ENCODE measurements at places on chromosomes 3 and 15. TPM values are rescaled to one million over a fixed set of nuclear protein-coding genes. Genes with fewer than 3 reads are reported as not detected.

GRCh38 chr3:70716832-70717231 is 404.4 kb upstream of the MDFIC2 start:
- DNase-seq = peak; percentile 12

GRCh38 chr3:8517487-8517886 is 15.9 kb downstream of the LMCD1 start:
- DNase-seq = no peak

GRCh38 chr15:61521953-61522352 is 292.9 kb upstream of the RORA start:
- no peak for DNase-seq

DNA sequence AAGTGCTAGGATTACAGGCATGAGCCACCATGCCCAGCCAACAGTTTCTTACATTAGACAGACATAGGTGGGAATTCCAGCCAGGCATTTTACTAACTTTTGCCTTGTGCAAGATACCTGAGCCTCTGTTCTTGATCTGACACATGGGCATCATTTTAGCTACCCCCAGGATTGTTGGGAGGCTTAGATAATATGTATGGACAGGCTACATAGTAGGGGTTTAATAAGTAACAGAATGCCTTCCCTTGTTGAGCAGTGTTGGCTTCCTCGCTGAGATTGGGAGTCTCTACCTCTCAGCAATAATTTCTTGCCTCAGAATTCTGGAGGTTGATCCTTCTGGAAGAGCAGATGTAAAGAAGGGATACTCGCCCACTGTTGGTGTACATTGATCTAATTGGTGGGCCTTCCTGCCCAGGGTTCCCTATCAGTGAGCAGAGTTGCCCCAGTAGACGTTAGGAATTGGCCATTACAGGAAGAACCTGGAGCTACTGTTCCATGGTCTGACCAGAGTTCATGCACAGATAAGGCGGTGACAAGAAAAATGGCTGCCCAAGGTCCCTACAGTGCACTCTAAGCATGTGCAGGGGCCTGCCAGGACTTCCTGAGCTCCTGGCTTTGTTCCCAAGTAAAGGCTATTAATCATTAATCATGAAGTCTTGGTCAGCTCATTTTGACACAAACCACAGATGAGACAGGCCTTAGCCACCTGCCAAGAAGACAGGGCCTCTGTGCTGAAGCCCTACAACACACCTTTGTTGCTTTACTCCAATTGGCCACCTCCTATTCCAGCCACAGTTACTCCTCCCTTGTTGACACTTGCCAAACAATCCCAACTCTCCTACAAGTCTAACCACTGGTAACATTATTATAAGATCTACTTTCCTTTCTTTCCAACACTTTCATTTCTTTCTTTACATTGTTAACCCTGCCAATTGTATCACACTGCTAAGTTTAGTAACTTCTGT is 5.0 kb upstream of the IL17RE start:
- DNase-seq = no peak

DNA sequence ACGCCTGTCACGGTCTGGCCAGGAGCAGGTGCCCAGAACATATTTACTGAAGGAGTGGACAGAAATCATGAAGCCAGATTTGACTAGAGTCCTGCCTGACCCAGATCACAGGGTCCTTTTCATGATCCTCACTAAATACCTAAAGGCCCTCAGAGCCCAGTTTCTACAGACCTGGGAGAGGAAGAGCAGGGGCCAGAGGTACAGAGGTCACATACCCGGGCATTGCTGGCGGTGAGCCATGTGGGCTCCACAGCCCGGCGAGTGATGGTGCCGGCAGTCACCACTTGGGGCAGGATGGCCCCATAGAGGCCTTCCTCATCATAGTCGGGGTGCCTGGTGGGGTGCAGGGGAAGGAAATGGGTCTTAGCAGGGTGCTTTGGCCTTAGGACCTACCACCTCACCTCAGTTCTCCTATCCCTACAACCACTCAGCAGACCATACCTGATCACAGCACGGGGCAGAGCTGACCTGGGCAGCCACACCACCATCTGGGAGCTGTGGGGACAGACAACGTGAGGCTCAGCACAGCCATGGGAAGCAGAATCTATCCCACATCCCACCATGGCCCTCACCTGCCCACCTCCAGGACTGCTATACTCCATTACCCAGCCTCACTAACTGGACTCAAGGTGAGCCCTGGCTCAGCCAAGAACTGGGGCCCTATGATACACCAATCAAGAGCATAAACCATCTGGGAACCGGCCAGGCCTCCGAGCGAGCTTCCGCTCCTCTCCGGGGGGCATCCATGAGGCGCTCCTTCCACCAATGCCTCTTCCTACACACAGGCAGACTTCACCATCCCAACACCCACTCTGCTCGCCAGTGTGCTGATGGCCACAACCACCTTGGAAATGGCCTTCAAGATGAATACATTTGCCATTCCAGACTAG is 12.9 kb downstream of the POLG start:
- DNase-seq = no peak

GRCh38 chr15:95091444-95091843 is 860.1 kb downstream of the MCTP2 start:
- no peak for DNase-seq

GRCh38 chr3:127446756-127447155 is 143.8 kb downstream of the TPRA1 start:
- no peak for DNase-seq

- no peak for DNase-seq
Measured at GRCh38 chr3:175777495-175777894, 918.4 kb downstream of the NAALADL2 start.

- no peak for DNase-seq
Measured at GRCh38 chr15:35674873-35675781, 129.2 kb upstream of the DPH6 start.

DNA sequence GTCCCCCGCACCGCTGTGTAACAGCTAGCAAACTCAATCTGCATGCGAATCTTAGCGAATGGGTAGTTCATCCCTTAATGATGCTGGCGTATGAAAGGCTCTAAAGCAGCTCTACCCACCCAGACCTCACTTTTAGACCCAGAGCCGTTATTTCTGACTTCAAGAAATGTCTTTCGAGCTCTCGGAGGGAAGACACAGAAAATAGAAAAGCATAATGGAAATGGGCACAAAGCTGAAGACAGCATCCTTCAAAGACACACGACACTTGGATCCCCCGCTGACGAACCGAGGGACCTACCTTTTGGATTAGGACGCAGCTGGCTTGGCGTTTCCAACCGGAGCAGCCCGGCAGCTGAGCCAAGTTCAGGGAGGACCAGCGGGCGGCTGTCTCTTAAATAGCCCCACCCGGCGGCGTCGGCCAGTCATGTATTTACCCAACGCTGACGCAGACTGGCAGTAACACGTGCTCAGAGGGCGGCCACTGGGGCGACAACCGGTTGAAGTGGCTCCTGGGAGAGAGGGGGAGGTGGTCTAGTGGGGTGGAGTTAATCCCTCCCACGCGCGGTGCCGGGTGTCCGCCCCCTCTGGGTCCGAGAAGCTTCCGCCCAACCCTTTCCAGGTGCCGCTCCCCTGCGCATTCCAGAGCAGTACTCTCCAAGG is 1.5 kb downstream of the CCK start:
- no peak for DNase-seq

DNA sequence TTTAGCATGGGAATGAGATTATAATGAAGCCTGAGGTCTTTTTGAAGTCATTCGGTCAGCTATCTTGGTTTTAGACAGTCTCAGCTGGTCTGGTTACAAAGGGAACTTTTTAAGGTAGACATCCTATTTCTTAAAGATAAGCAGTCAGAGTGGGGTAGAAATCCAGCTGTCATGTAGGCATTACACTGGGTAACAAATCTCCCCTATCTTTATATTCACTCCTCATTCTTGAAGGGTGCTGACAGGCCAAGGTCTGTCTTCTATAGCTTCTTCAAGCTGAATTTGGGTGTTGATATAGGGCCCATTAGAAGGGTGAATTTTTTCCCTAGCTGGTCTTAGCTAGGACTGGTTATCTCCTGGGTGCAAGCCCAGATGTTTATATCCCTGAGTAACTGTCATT is 21.2 kb upstream of the NDN start:
- no peak for DNase-seq

SENP2 gene
- 43.3 TPM for polyA plus RNA-seq

HES1 gene
- polyA plus RNA-seq = 103 TPM

RTP1 gene
- polyA plus RNA-seq = not detected

ARRDC4 gene
- polyA plus RNA-seq = 37.9 TPM

All from left renal cortex interstitium (tissue), 4 donors.